ENCODE measurements at places on chromosomes 3 and 15. TPM values are rescaled to one million over a fixed set of nuclear protein-coding genes. Genes with fewer than 3 reads are reported as not detected.

DNA sequence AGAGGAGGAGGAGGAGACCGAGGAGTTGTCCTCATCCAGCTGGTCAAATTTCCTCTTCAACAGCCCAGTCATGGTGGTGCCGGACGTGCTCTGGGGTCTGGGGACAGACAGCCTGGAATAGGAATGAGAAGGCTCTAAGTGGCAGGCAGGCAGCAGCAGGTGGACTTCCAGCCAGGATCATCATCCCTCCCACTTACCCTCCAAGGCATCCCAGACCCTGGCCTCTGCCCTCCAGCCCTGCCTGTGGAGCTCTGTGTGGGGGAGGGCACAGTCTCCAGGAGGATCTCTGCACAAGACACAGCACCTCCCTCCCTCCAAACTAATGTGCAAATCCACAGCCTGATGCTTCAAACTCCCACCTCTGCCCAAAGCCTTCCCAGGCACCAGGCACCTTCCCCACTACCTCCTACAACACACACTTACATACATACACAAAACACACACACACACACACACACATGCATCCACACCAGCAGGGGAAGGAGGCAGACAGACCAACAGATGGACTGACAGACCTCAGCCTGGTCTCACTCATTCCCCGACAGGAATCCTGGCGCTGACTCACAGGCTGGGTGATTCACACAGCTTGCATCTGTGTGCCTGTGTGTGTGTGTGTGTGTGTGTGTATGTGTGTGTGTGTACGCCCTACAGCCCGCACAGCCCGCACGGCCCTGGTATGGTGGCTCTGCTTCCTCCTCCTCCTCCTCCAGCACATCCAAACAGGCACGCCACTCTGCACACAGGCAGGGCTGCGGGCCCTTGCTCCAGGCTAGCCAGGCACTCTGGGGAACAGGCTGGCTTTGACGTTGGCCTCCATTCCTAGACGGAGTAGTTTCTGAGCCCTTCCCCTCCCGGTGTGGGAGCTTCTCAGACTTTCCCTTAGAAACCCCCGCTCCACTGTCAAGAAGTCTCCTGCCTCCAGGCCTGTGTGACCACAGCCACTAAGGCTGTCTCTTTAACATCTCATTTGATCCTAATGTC is 6.5 kb downstream of the CSRNP1 start:
- no peaks in the 10 kb centered on the region for H3K27me3 ChIP-seq
- H3K36me3 ChIP-seq: peaks cover 33% of the 10 kb centered on the region
- peak overlapping the region; percentile 99 for H3K27ac ChIP-seq
- peaks cover 62% of the 10 kb centered on the region for H3K4me1 ChIP-seq
- H3K4me3 ChIP-seq: peak overlapping the region; percentile 48

DNA sequence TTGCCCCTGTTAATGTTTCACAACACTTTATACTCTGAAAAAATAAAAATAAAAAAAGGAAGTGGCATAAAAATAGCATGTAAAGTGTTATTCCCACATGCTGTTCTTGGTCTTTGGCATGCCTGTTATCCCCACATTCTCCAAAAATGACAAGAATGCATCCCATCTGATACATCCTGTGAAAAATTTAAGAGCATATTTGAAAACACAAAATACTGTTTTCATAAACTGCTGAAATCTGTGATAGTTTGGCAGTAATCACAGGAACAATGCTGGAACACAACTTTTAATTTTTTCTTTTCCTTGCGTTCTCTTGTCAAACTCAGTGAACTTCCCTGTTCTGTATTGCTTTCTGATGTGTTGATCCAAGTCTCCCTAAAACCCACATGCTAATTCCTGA is 288.8 kb downstream of the ROBO2 start:
- H3K4me1 ChIP-seq: peaks cover 14% of the 10 kb centered on the region
- H3K27me3 ChIP-seq: no peaks in the 10 kb centered on the region
- H3K4me3 ChIP-seq: peak overlapping the region; percentile 41
- peak; percentile 23 for DNase-seq
- H3K27ac ChIP-seq: peak overlapping the region; percentile 67

GRCh38 chr15:52738311-52738710 is 51.8 kb downstream of the ONECUT1 start:
- H3K4me1 ChIP-seq: peaks cover 23% of the 10 kb centered on the region
- no peaks in the 10 kb centered on the region for H3K27me3 ChIP-seq
- 0 out of 2 replicates have a peak overlapping the region, but pooled peaks have one; percentile 24 for H3K27ac ChIP-seq
- no peaks in the 10 kb centered on the region for H3K36me3 ChIP-seq
- peak; percentile 33 for DNase-seq
- no peak overlapping the region for H3K4me3 ChIP-seq

DNA sequence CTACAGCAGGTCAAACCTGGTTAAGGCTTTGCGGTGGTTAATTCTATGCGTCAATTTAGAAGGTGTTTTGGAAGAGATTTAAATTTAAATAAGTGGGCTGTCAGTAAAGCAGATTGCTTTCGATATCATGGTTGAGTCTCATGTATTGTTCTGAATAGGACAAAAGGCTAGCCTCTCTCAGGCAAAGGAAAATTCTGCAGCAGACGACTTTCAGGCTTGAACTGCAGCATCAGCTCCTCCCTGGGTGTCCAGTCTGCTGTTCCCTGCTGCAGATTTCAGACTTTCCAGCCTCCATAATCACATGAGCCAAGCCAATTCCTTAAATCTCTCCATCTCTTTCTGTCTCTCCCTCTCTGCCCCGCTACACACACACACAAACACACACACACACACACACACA is 143.2 kb downstream of the TUSC7 start:
- H3K4me1 ChIP-seq: no peaks in the 10 kb centered on the region
- no peak overlapping the region for H3K27ac ChIP-seq
- H3K27me3 ChIP-seq: no peaks in the 10 kb centered on the region
- no peaks in the 10 kb centered on the region for H3K36me3 ChIP-seq
- no peak overlapping the region for H3K4me3 ChIP-seq
- no peak for DNase-seq

- H3K36me3 ChIP-seq: no peaks in the 10 kb centered on the region
- peak; percentile 19 for DNase-seq
- H3K27ac ChIP-seq: no peak overlapping the region
- peak overlapping the region; percentile 63 for H3K4me3 ChIP-seq
- H3K4me1 ChIP-seq: peaks cover under 1% of the 10 kb centered on the region
Observed at GRCh38 chr3:122578069-122578740, 755 bp downstream of the PARP15 start.

GRCh38 chr15:40785814-40786213 is 16.0 kb downstream of the C15orf62 start:
- H3K4me1 ChIP-seq: peaks cover 19% of the 10 kb centered on the region
- H3K27me3 ChIP-seq: no peaks in the 10 kb centered on the region
- no peaks in the 10 kb centered on the region for H3K36me3 ChIP-seq
- H3K27ac ChIP-seq: no peak overlapping the region
- DNase-seq: no peak
- H3K4me3 ChIP-seq: no peak overlapping the region

- DNase-seq: peak; percentile 62
- no peak overlapping the region for H3K4me3 ChIP-seq
Observed at GRCh38 chr3:4750306-4750968, 228.8 kb upstream of the BHLHE40 start.

DNA sequence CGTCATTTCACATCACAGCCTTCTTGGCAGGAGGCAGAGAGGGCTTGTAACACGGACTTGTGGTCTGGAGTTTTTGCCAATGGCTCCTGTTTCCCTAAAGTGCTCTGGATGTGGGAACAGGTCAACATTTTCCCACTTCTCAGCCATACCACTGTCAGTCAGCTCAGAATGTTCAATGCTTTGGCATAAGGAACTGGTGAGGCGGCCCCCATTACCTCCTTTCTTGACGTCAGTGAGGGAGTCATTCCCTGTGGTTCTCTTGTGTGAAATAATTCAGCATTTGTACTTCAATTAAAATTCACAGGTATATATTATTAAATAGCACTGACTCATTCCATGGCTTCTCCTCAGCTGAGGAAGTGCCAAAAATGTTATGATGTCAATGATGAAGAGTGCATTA is 167.1 kb downstream of the P3H2 start:
- H3K4me1 ChIP-seq: no peaks in the 10 kb centered on the region
- H3K27ac ChIP-seq: no peak overlapping the region
- H3K27me3 ChIP-seq: no peaks in the 10 kb centered on the region

- H3K27me3 ChIP-seq: no peaks in the 10 kb centered on the region
- no peaks in the 10 kb centered on the region for H3K36me3 ChIP-seq
- H3K4me3 ChIP-seq: no peak overlapping the region
Observed at GRCh38 chr3:141083836-141084649, 32.9 kb downstream of the SPSB4 start.

HYAL1 gene
- 0.09 TPM for polyA plus RNA-seq

ZNF662 gene
- polyA plus RNA-seq: 2.3 TPM

EXD1 gene
- polyA plus RNA-seq: not detected

GPR15 gene
- polyA plus RNA-seq: not detected

CP gene
- not detected for polyA plus RNA-seq
